Right cardiac atrium (tissue), 5 donors: ENCODE measurements at places on chromosomes 1 and 21. TPM values are rescaled to one million over a fixed set of nuclear protein-coding genes. Genes with fewer than 3 reads are reported as not detected.

DNA sequence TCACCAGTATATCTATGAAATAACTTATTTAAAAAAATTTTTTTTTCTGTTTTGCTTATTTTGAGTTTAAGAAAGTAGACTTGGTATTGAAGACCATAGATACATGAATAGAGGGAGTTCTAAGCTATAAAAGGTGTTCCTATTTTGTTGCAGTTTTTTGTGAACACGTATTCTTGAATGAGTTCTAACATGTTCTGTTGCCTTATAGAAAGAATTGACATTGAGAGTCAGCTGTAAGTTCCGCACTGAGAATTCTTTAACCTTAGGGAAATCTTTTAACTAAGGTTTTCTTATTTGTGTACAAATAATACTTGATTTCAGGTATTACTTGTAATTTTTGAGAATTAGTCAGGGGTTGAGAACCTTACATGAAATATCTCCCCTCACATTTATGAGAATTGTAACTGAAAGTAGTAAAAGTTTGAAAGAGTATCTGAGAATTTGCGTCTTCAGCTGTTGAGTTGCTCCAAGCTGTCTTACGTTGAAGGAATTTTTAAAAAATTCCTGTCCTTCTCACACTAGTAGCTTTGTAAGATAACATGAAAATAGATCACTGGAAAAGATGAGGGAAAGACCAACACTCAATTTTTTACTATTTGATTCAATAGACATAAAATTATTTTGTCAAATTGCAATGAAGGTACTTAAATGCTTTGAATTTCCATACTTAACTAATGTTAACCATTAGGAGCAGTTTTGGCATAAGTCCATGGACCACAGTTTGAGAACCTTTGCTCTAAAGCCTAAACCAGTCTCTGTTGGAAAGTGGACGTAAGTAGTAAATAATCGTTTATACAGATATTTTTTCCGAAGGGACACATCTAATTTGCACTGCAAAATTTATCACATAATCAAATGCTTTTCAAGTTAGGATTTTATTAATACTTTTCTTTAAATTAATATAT is 3.8 kb downstream of the DR1 start:
- no peak for DNase-seq

GRCh38 chr1:29235955-29236711 is at the start of gene PTPRU:
Gene PTPRU, plus strand, starts transcription at chr1:29236522. Its CDS starts 123 bp downstream, at chr1:29236645.
- peak; percentile 78 for DNase-seq

- DNase-seq = no peak
These were observed 6.1 kb upstream of the CELSR2 start for GRCh38 chr1:109243221-109243620.

DNA sequence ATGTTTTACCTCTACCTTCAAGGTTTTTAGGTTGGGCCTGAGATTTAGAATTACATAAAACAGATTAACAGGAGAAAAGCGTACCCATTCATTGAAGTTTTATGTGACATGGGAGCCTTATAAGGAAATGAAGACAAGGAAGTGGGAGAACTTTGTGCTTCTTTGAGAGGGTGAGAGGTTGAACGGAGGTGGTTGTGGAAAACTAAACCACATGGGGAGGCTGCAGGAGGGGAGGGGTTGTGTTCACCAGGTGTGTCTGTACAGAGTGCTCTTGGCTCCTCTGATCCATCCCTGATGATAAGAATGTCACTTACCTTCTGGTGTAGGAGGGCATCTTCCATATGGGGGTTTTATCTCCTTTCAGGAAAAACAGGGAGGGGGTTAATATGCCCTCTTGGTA is 2.7 kb downstream of the SLX9 start:
- no peak for DNase-seq

AGT gene
- 114 TPM for total RNA-seq

DNA sequence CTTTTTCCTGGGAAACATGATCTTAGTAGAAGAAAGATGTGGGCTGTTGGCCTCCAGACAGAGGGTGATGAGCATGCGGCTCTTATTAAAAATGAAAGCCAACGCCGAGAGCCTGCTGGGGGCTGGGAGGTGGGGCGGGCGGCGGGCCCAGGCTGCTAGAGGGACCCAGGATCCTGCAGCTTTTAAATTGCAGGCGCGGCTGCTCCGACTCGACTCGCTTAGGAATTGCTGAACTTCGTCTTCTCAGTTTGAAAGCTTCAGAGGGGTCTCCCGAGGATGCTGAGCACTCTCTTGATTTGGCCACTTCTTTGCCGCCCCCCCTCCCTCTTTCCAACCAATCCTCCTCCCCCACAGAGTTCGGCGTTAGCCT is 1.2 kb downstream of the AGPAT3 start:
- DNase-seq = peak; percentile 76

DNA sequence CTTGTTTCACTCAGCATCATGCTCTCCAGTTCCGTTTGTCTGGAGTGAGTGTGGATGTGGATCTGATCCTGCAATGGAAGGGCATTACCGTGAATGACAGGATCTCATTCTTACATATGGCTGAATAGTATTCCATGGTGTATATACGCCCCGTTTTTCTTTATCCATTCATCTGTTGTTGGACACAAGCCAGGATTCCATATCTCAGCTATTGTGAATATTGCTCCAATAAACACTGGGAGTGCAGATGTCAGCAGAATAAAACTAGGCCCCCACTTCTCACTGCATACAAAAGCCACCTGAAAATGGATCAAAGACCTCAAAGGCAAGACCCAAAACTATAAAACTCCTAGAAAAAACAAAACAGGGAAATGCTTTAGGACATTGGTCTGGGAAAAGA is 120.3 kb upstream of the TMPRSS2 start:
- no peak for DNase-seq

DNA sequence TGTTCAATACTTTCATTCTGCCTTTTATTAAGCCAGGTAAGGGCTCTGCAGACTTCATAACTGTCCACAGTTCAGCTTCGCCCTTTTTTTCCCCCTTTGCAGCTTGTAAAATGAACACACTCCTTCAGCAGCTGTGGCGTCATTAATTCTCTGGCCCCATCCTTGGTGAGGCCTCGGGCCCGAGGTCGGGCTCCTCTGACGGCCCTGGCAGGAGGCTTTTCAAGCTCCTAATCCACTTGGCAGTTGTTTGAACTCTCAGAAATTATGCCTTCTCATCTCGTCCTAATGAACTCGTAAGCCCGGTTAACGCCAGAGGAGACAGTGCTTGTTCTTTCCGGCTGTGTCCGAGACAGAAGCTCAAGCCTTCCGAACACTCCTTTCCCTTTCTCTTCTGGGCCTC is 18.1 kb upstream of the EPHA8 start:
- no peak for DNase-seq
